WTC11 (cell line): ENCODE measurements at places on chromosomes 13 and 19. TPM values are rescaled to one million over a fixed set of nuclear protein-coding genes. Genes with fewer than 3 reads are reported as not detected.

The DNASE2 gene
- 31.7 to 35.7 TPM (median 33.4 TPM) in 3 replicates for total RNA-seq

The LSR gene
- 126 to 132 TPM (median 130 TPM) in 3 replicates for total RNA-seq

The ZNF841 gene
- total RNA-seq, result 17.5 to 27.9 TPM (median 21.8 TPM) in 3 replicates

The MBD3L2 gene
- total RNA-seq, result not detected in 3 replicates
